Heart left ventricle (tissue), 16 donors: ENCODE measurements at places on chromosomes 12 and 14.

DNA sequence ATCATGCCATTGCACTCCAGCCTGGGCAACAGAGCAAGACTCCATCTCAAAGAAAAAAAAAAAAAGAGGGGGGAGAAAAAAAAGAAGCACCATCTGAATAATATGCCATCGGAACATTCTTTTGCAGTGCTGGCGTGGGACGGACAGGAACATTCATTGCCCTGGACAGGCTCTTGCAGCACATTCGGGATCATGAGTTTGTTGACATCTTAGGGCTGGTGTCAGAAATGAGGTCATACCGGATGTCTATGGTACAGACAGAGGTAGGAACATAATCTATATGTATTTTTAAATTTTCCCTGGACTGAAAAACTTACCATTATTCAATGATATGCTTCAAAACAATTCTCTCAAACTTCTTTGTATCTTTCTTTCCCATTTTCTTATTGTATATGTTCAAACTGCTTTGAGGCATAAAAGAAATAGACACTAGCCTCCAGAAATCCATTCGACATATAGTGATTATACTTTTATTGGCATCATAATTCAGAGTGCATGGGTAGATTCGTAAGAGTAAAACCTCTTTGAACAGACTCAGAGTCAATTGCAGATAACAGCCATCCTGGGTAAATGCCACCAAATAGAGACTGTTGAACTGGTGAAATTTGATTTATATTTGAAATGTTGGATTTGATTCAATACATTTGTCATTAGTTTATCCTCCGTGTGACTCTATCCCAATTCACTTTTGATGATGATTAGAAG, 199.7 kb downstream of the EPS8 start:
- no peak for DNase-seq

- no peak for DNase-seq
Observed at GRCh38 chr12:132689227-132689626, 1.8 kb downstream of the PXMP2 start.

GRCh38 chr12:116306968-116307367, 29.5 kb upstream of the MED13L start:
- no peak for DNase-seq

- no peak for DNase-seq
Observed at GRCh38 chr12:16606991-16607390, 1.0 kb upstream of the LMO3 start.

GRCh38 chr12:71948390-71948789, 9.7 kb downstream of the TPH2 start:
- no peak for DNase-seq

DNA sequence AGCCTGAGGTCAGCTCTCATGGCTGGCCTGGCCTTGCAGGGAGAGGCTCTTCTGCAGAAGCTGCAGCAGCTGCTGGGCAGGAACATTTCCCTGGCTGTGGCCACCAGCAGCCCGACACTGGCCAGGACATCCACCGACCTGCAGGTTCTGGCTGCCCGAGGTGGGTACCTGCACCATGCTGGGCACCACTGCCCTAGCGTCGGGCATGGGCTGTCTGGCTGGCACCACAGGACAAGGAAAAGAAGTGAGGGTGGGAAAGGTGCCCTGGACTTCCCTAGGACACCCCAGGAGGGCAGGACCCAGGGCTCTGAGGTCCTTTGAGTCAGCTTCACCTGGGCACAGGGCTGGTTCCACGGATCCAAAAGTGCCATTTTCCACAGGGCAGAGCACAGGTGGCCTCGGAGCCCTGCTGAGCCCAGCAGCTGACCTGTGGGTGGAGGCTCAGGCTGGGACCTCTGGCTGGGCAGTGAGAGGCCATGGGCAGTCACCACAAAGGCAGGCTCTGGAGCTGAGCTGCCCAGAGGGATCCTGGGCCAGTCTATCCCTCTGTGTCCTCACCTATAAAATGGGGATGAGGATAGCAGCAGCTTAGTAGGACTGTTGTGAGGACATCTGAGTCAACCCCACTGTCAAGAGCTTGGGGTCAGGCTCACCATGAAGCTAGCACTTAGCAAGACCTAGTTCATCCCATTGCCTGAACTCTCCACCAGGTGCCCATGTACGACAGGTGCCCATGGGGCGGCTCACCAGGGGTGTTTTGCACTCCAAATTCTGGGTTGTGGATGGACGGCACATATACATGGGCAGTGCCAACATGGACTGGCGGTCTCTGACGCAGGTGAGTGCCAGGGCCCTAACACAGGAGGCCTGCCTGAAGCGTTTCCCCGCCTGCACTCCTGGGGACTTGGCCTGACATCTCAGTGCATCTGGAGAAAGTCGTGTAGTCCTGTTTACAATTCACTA, 4.9 kb downstream of the PLD4 start:
- DNase-seq, result no peak

GRCh38 chr14:75977582-75977943, 4.2 kb downstream of the TGFB3 start:
- no peak for DNase-seq

DNA sequence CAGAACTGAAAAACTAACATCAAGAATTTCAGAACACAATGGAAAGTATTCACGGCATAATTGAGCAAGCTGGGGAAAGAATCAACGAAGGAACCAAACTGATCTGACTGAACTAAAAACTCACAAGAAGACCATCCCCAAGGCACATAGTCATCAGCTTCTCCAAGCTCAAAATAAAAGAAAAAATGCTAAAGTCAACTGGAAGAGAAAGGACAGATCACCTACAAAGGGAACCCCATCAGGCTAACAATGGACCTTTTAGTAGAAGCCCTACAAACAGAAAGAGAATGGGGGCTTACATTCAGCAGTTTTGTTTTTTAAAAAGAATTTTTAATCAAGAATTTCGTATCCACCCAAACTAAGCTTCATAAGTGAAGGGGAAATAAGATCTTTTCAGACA, 11.7 kb downstream of the TAS2R50 start:
- DNase-seq, result no peak

GRCh38 chr12:38761636-38762342, 143.6 kb downstream of the CPNE8 start:
- DNase-seq, result no peak
